ENCODE measurements at places on chromosomes 7 and 10.

- DNase-seq, result no peak
Observed at GRCh38 chr7:69245646-69246045, 352.6 kb upstream of the AUTS2 start.

GRCh38 chr7:148939128-148939755 is 55.2 kb upstream of the EZH2 start:
- DNase-seq, result no peak

DNA sequence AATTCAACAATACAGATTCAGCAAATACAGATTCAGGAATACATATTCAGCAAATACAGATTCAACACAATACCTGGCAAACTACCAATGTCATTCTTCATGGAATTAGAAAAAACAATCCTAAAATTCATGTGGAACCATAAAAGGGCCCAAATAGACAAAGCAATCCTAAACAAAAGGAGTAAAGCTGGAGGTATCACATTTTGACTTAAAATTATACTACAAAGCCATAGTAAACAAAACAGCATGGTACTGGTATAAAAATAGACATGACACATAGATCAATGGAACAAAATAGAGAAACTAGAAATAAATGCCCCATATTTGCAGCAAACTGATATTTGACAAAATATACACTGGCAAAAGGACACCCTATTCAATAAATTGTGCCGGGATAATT is 3.4 kb upstream of the NT5C3A start:
- DNase-seq, result no peak

- no peak for DNase-seq
Observed at GRCh38 chr7:55589905-55590304, 17.6 kb upstream of the VOPP1 start.
